Fibroblast of lung (primary cell): ENCODE measurements at places on chromosomes 5 and 9. TPM values are rescaled to one million over a fixed set of nuclear protein-coding genes. Genes with fewer than 3 reads are reported as not detected.

- no peaks in the 10 kb centered on the region for H3K27me3 ChIP-seq
- no peak overlapping the region for H3K4me3 ChIP-seq
- H3K27ac ChIP-seq, result no peak overlapping the region
- DNase-seq, result no peak
- H3K4me1 ChIP-seq, result no peaks in the 10 kb centered on the region
- no peaks in the 10 kb centered on the region for H3K36me3 ChIP-seq
Measured at GRCh38 chr5:114782177-114782576, 387.5 kb downstream of the TRIM36 start.

DNA sequence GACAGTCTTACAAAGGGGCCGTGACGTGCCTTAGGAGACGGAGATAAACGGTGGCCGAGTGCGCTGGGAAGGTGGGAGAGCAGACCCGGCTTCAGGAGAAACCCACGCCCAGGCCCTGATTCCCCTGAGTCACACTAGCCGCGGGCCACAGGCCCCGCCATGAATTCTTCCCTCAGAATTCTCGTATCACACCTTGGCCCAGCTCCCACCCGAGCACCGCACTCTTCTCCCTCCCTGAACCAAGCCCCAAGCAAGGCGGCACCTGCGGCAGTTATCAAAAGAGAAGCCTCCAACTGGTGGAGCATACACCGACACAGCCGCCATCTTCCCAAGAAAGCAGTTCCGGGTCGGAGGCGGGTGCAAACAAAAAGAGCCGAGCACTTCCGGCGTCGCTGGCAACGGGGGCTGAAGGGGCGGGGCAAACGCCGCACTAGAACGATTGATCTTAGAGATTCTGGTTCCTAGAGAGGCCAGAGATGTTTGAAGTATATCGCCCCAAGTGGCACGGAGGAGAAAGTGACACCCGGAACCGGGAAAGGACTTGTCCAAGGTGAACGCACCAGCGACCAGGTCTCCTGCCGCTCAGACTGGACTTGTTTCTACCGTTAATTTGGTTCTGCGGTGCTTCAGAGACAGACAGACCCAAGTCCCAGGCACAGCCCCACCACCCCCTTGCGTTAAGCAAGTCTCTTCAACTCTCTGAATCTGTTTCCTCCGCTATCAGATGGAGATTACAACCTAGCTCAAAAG is at the start of gene PSMB7:
Gene PSMB7 (minus strand): TSS at position 341 of the 750 bp plus-strand sequence. CDS start 17 bp downstream, at position 324.
- peak within 1 kb of the TSS; percentile 83 for H3K27ac ChIP-seq
- H3K36me3 ChIP-seq, result peaks cover 2% of the 10 kb centered on the region
- no peaks in the 10 kb centered on the region for H3K27me3 ChIP-seq
- H3K4me1 ChIP-seq, result peaks cover 21% of the 10 kb centered on the region
- peak; percentile 94 for DNase-seq

- DNase-seq, result peak; percentile 63
- H3K4me1 ChIP-seq, result peaks cover 4% of the 10 kb centered on the region
- H3K27ac ChIP-seq, result peak overlapping the region; percentile 94
- no peaks in the 10 kb centered on the region for H3K36me3 ChIP-seq
- peak overlapping the region; percentile 60 for H3K4me3 ChIP-seq
Measured at GRCh38 chr5:43017428-43017815, 22.7 kb downstream of the ANXA2R start.

- H3K36me3 ChIP-seq, result no peaks in the 10 kb centered on the region
- no peak overlapping the region for H3K27ac ChIP-seq
- DNase-seq, result peak; percentile 57
Measured at GRCh38 chr5:142716963-142717362, 31.1 kb upstream of the FGF1 start.

- peaks cover 20% of the 10 kb centered on the region for H3K4me1 ChIP-seq
- no peaks in the 10 kb centered on the region for H3K36me3 ChIP-seq
- H3K27me3 ChIP-seq, result no peaks in the 10 kb centered on the region
- no peak overlapping the region for H3K4me3 ChIP-seq
Measured at GRCh38 chr5:55604611-55605067, 69.9 kb upstream of the PLPP1 start.

- no peak overlapping the region for H3K4me3 ChIP-seq
- peaks cover 16% of the 10 kb centered on the region for H3K36me3 ChIP-seq
- no peaks in the 10 kb centered on the region for H3K27me3 ChIP-seq
- H3K4me1 ChIP-seq, result no peaks in the 10 kb centered on the region
- no peak overlapping the region for H3K27ac ChIP-seq
Measured at GRCh38 chr5:142000704-142001484, 11.9 kb downstream of the GNPDA1 start.

DNA sequence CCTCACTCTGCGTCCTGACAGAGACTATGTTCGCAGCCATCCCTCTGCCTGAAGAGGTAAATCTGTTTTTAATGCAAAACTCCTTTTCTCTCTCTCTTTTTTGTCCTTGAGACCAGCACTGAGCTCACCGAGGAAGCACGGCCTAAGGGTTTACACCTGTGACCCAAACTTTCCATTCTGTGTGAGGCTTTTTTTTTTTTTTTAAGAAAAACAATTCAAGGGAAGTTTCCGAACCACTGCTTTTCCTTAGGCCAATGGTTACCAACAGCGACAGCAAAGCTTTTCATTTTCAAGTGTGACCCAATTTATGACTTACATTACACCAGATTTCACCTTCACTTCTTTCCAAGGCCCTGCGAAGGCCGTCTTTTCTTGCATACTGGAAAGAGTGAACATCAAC is 205.9 kb downstream of the EFNA5 start:
- H3K36me3 ChIP-seq, result no peaks in the 10 kb centered on the region
- H3K4me3 ChIP-seq, result no peak overlapping the region
- no peaks in the 10 kb centered on the region for H3K27me3 ChIP-seq
- no peak overlapping the region for H3K27ac ChIP-seq

GRCh38 chr5:154296525-154297159 is 106.1 kb downstream of the GALNT10 start:
- H3K27me3 ChIP-seq, result no peaks in the 10 kb centered on the region
- DNase-seq, result no peak
- peaks cover 2% of the 10 kb centered on the region for H3K36me3 ChIP-seq
- H3K27ac ChIP-seq, result no peak overlapping the region
- H3K4me1 ChIP-seq, result no peaks in the 10 kb centered on the region
- no peak overlapping the region for H3K4me3 ChIP-seq

DNA sequence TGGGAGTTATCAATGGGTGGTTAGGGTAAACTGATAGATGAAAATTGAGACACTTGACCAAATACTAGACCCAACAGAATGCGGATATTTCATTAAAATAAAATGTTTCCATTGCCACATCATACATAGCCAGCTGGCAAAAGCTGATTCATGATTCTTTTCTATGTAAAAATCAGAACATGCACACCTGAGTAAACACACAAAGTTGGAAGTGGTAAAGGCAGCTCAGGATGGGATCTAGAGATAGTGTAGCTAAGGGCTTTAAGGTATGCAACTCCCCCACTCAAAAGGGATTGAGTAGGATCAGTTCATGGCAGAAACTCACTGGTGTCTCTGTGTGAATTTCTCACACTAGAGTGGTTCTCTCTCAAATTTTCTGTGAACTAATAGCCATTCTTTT is 541.1 kb upstream of the GRAMD2B start:
- no peaks in the 10 kb centered on the region for H3K36me3 ChIP-seq
- H3K4me3 ChIP-seq, result no peak overlapping the region
- no peak for DNase-seq
- H3K4me1 ChIP-seq, result no peaks in the 10 kb centered on the region

GRCh38 chr5:135930029-135930948 is 24.5 kb downstream of the LECT2 start:
- no peak overlapping the region for H3K27ac ChIP-seq
- H3K4me3 ChIP-seq, result no peak overlapping the region
- peaks cover 14% of the 10 kb centered on the region for H3K27me3 ChIP-seq
- H3K4me1 ChIP-seq, result no peaks in the 10 kb centered on the region
- H3K36me3 ChIP-seq, result no peaks in the 10 kb centered on the region

DNA sequence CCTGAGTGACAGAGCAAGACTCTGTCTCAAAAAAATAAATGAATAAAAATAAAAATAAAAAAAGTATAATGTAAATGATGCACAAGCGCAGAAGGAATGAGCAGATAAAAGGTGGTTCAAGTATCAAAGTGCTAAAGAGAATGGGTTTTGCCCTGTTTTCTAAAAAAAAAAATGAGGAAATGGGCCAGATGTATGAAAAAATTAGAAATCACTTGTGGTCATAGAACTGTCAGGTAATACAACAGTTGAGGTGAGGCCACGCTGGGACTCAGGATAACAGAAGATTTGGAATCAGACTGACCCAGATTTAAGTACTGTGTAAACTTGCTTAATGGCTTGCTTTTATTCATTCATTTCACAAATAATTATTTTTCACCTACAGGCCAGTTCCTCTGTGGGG is 69.8 kb downstream of the MAPKAP1 start:
- no peak for DNase-seq
- H3K4me1 ChIP-seq, result peaks cover 9% of the 10 kb centered on the region
- no peak overlapping the region for H3K4me3 ChIP-seq
- H3K27ac ChIP-seq, result no peak overlapping the region

DNA sequence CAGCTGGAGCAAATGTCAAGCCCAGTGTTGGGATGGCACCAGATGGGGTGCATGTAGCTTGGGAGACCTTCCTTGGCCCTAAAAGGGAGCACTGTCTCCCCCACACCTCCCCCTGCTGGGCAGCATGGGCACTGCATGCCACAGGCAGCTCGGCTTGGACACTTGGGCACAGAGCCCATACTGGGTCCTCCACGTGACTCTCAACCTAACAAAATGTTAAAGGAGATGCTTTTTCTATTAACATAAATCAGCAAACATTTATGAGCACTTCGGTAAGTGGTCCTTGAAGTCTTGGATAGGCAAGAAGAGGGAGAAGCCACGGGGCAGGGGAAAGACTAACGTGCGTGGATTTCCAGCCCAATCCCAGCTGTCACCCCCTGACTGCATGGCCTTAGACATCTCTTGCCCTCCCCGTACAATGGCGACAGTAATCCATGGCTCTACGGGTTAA is 23.9 kb upstream of the MAPK9 start:
- no peaks in the 10 kb centered on the region for H3K27me3 ChIP-seq
- H3K4me1 ChIP-seq, result no peaks in the 10 kb centered on the region
- peak; percentile 25 for DNase-seq
- no peaks in the 10 kb centered on the region for H3K36me3 ChIP-seq
- H3K27ac ChIP-seq, result no peak overlapping the region
- no peak overlapping the region for H3K4me3 ChIP-seq

DNA sequence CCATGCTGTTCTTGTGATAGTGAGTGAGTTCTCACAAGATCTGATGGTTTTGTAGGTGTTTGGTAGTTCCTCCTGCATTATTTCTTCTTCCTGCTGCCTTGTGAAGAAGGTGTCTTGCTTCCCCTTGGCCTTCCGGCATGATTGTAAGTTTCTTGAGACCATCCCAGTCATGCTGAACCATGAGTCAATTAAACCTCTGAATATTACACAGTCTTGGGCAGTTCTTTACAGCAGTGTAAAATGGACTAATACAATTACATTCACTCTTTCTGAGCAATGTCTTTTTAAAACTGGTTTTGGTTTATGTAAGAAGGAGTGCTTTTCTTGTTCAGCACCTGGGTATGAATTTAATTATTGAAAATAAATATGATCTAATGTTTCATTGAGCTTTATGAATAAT is 50.7 kb upstream of the ARRDC3 start:
- no peak for DNase-seq
- no peaks in the 10 kb centered on the region for H3K36me3 ChIP-seq
- H3K4me1 ChIP-seq, result no peaks in the 10 kb centered on the region
- H3K27ac ChIP-seq, result no peak overlapping the region
- H3K4me3 ChIP-seq, result no peak overlapping the region

GRCh38 chr9:131739959-131740648 is at the start of gene RAPGEF1:
RAPGEF1 (minus strand) TSS chr9:131740076; CDS start chr9:131739830, 246 bp downstream.
- H3K27me3 ChIP-seq, result peaks cover 3% of the 10 kb centered on the region
- peaks cover 5% of the 10 kb centered on the region for H3K4me1 ChIP-seq
- peak within 1 kb of the TSS; percentile 84 for H3K4me3 ChIP-seq
- H3K36me3 ChIP-seq, result no peaks in the 10 kb centered on the region

GRCh38 chr9:5784526-5785315 is 48.2 kb downstream of the ERMP1 start:
- peak; percentile 41 for DNase-seq
- no peaks in the 10 kb centered on the region for H3K27me3 ChIP-seq
- no peak overlapping the region for H3K4me3 ChIP-seq
- H3K27ac ChIP-seq, result no peak overlapping the region
- H3K36me3 ChIP-seq, result no peaks in the 10 kb centered on the region

DNA sequence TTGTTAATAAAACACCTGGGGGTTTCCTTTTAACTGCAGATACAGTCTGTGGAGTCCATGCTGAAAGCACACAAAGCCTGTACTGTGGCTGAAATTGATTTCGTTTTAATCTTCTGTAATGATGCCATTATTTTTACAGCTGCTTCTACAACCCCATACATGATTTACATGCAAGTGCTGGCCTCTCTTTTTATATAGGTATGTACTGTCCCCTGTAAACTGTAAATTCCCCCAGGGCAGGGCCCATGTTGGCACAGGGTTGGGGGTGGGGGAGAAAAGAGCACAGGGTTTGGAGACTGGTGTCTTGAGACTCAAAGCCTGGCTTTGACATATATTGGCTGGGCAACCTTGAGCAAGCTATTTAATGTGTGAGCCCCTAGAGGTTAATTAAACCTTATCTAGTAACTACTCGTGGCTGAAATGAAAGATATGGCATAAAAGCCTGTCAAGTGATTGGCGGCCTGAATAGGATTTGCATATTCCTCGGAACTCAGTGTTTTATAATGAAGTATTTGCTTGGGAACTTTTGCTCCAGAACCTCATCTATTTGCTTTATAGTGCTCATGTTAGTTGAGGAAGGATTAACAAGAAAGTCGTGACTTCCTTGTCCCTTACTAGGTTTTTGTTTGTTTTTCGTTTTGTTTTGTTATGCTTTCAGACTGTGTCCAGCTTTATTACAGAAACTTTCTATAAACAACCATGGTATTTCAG is 34.0 kb downstream of the KLF4 start:
- no peak for DNase-seq
- no peaks in the 10 kb centered on the region for H3K27me3 ChIP-seq
- no peaks in the 10 kb centered on the region for H3K4me1 ChIP-seq
- H3K4me3 ChIP-seq, result no peak overlapping the region
- no peak overlapping the region for H3K27ac ChIP-seq

GRCh38 chr5:140575309-140575708 is 10.7 kb downstream of the SLC35A4 start:
- H3K4me1 ChIP-seq, result no peaks in the 10 kb centered on the region
- H3K27me3 ChIP-seq, result no peaks in the 10 kb centered on the region
- H3K4me3 ChIP-seq, result no peak overlapping the region
- DNase-seq, result peak; percentile 22
- no peak overlapping the region for H3K27ac ChIP-seq

- no peak for DNase-seq
- H3K4me1 ChIP-seq, result no peaks in the 10 kb centered on the region
- no peaks in the 10 kb centered on the region for H3K36me3 ChIP-seq
- H3K27ac ChIP-seq, result no peak overlapping the region
- H3K4me3 ChIP-seq, result no peak overlapping the region
Measured at GRCh38 chr5:74079971-74080556, 454.1 kb downstream of the ARHGEF28 start.

GRCh38 chr9:133792721-133793470 is 54.7 kb upstream of the SARDH start:
- peak; percentile 60 for DNase-seq
- peaks cover 12% of the 10 kb centered on the region for H3K36me3 ChIP-seq
- no peaks in the 10 kb centered on the region for H3K27me3 ChIP-seq
- H3K27ac ChIP-seq, result no peak overlapping the region
- no peaks in the 10 kb centered on the region for H3K4me1 ChIP-seq

Gene ZDHHC11B
- under 0.01 TPM in 2 replicates for total RNA-seq

Gene HBEGF
- 1.8 TPM in 2 replicates for total RNA-seq

Gene TMOD1
- total RNA-seq, result 2.6 and 4.0 TPM in 2 replicates

Gene OR13C8
- not detected in 2 replicates for total RNA-seq

Gene CARTPT
- total RNA-seq, result not detected in 2 replicates

Gene PPP3R2
- total RNA-seq, result not detected in 2 replicates

Gene ITGA2
- total RNA-seq, result 50.1 and 75.5 TPM in 2 replicates
